ENCODE measurements at places on chromosomes 13 and 19.

DNA sequence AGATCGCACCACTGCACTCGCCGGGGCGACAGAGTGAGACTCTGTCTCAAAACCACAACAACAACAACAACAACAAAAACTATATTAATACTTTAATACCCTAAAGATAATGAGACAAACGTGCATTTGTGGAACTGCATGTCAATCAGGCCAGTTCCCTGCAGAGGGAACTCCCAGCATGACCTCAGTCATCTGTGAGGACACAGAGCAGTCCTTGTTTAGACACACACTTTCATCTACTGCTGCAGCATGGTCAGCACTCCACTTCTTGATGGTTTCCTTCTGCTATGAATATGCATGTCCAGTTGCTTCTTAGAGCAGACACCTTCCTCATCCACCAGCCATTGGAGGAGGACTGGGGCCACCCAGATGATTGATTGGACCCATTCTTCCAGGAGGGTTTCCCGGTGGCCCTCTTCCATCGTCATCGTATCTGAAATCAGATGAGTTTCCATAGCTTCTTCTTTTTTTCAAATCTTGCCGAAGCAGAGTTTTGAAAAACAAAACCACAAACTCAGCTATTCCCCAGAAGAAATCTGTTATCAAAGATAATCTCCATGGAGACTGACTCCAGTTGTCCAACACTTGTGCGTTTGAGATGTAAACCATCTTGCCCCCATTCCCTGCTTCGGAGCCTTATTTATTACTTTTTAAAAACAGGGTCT is 26.5 kb downstream of the ZNF607 start:
- DNase-seq = peak; percentile 35

DNA sequence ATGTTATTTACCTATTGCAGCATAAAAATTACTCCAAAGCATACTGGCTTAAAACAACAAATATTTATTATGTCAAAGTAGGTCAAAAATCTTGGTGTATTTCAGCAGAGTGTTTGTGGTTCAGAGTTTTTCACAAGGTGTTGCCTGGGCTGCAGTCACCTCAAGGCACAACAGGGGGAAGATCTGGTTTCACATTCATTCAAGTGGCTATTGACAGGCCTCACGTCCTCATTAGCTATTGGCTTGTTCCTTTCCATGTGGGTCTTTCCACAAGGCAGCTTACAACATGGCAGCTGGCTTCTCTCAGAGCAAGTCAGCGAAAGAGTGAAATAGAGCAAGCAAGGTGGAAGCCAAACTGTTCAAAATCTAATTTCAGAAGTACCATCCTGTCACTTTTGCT is 602.9 kb downstream of the OLFM4 start:
- DNase-seq = no peak

DNA sequence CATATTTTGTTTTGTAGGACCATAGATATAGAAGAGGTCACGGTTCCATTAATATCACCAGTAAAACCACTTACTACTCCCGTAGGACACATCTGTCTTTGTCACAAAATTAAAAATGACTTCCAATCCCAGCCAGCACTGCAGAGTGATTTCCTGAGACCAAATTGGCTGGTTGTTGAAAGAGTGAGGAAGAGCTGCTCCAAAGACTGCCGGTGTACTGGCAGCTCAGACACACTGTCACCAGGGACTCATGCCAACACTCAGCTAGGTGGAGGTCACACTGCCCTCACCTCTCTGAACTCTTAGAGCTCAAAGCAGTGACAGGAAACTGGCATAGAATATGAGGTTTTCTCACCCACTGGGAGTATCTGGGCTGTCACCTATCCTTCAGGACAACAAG is 52.1 kb downstream of the FLT1 start:
- no peak for DNase-seq

DNA sequence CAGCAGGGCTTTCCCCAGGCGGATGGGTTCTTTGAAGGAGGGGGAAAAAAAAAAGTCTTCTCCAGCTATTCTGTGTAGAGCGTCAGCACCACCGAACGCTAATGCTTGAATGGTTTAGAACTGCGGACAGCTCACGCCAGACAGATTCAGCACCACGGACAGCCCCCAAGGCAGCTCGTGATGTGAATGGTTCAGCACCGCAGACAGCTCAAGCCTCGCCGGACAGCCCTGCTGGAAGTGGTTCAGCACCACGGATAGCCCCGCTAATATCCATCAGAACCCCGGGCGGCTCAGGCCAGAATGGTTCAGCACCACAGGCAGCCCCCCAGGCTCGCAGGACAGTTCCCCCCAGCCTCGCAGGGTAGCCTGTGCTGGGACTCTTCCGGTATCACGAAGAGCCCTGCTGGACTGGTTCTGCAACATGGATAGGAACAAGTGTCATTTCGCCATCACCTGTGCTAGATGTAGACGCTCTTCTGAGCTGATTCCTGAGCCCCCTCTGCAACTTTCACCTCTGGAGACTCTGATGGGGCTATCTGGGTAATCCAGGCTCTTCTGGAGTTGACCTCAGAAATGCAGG is 4.9 kb upstream of the SMIM17 start:
- peak; percentile 38 for DNase-seq

- no peak for DNase-seq
These were observed 2.0 kb downstream of the PTBP1 start for GRCh38 chr19:799076-799881.

DNA sequence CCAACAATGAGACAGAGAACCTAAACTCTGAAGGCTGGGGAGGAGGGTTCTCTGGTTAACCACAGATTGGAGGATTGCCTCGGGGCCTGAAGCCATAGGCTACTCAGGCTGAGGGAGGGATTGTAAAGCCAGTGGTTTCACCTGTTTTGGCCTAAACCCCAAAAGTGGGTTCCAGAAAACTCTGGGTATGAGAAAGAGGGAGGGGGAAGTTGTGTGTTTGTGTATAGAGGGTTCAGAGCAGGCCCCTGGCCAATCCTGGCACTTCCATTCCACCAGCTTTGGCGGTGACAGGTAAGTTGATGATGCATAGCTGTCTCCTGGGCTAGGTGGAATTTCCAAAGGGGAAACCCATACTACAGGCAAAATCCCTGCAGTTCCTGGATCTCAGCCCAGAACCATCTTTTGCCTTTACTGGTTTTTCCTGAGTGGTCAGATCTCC is 13.5 kb upstream of the CCDC97 start:
- DNase-seq = no peak

- DNase-seq = no peak
These were observed 7.3 kb downstream of the ADGRL1 start for GRCh38 chr19:14198384-14199376.

GRCh38 chr13:110273254-110273653 is 33.7 kb downstream of the COL4A1 start:
- DNase-seq = no peak

- DNase-seq = no peak
These were observed 29.0 kb downstream of the GPX4 start for GRCh38 chr19:1132552-1133383.

DNA sequence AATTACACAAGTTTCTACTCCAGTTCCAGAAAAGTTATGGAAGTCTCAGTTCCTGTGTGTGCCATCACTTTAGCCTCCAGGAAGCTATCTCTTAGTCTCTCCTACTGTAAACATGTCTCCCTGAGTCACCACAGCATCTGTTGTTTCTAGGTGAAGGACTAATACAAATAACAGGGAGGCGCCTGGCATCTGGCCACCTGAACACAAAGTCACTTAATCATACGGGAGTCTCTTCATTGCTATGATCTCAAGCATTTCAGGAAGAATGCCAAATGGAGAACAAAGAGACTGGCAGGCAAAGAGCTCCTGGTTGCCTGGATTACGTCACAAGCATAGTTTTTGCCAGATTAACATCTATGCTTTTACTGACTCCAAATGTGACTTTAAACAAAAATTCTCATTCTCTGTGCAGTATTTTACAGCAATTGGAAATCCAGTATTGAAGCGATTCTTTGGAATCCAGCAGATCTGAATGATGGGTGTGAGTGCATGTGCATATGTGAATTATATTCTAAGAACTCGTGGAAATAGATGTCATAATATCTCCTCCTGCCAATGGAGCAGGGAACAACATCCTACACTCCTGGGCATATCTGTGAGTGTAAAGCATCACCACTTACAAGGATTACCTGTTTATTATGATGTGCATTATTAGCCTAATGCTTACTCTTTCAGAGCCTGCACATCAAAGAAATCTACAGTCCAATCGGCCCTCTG is 572.8 kb downstream of the PCDH9 start:
- DNase-seq = peak; percentile 73

DNA sequence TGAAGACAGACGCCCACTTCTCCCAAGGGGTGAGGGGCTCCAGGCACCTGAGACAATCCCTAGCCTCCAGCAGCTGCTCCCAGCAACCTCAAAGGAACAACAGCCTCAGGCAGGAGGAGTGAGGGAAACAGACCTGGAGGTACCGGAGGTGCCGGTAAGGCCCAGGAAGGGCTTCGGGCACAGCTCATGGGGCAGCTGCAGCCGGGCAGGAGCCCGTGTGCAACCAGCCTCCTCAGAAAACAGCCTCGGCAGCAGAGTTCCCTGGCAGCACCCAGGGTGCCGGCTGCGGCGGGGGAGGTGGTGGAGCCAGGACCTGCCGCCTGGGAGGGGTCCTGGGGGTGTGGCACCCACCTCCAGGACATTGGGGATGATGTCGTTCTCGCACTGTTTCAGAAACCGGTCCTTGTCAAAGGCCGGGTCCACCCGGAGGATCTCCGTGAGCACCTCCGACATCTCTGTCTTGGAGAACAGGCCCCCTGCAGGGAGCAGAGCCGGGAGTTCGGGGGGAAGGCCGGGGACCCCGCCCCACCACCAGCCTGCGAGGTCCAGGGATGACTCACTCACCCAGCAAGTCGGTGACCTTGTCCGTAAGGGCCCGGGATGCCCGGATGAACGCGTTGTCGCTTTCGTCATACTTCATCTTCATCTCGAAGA is 6.5 kb upstream of the CTXN1 start:
- no peak for DNase-seq

DNA sequence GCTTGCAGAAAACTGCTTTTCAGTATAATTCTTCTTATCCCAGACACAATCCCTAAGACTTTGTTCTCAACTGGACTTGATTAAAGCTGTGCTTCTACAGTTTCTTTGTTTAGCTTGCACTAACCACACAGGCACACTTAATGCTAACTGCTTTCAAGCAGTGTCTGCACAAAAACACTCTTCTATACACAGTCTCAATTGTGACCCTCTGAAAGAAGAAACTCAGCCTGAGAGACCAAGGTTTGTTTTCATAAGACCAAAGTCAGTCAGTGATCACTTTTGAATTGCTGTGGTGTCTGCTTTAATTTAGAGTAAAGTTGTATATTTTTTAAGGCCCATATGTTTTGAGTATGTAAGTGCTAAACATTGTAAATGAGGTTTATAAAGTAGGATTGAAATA is 431.2 kb downstream of the KCTD12 start:
- DNase-seq = no peak

Measured in anterior cingulate cortex (tissue), 58 donors.